ENCODE measurements at places on chromosomes 6 and 20.

DNA sequence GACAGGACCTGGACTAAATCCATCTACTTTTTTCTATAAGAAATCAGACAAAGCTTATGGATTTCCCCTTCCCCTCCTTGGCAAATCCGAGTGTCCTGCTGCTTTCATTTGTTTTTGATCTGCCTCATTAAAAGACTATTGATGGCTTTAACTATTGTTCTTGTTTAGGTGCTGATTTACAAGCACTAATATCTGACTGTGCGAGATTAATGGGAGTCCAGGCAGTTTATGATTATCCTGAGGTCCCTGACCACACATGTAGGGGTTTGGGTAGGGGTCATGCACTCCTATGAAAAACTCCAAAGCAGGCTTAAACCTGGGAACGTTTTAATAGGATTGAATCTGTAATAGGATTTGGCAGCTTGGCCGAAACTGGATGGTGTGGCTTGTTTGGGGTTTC is 317.5 kb upstream of the POU3F2 start:
- DNase-seq: no peak

GRCh38 chr6:36227379-36228228 is 31.1 kb downstream of the BRPF3 start:
- no peak for DNase-seq

- no peak for DNase-seq
These were observed 8.9 kb downstream of the PDE10A start for GRCh38 chr6:165654144-165654543.

GRCh38 chr20:62561182-62561581 is 81.1 kb upstream of the SLCO4A1 start:
- no peak for DNase-seq

DNA sequence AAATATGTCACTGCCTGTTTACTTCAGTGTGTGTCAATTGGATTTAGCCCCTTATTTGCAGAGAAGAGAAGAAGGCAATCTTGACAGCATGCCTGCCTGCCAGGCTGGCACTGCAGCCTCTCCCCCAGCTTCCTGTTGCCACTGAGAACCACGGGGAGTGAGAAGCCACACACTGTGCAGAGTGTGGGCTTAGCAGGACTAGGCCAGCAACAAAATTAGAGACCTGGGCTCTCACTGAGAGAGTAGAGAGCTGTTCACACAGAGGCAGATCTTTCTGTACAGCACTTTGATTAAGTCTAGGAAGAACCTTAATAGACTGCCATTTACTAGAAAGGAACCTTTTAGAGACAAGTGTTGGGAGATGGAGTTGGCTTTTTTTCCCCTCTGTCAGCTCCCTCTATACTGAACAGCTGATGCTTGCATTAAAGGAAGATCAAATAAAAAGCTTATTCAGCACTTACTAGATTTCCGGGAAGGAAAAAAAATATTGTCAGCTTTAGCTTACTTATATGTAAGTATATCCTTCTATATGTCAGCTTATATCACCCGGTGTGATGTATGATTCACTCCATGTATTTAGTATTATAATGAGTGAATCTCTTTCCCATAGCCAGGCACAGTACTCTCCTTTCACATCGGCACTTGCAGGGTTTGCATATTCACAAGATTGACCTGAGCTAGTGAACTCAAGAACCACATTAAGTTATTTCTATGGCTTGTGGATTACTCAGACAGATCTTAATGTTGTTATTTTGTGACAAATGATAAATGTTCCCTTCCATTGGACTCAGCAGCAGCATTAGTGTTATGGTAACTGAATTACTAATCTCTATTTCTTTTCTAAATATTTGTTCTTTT is 851.0 kb upstream of the EPHA7 start:
- no peak for DNase-seq

DNA sequence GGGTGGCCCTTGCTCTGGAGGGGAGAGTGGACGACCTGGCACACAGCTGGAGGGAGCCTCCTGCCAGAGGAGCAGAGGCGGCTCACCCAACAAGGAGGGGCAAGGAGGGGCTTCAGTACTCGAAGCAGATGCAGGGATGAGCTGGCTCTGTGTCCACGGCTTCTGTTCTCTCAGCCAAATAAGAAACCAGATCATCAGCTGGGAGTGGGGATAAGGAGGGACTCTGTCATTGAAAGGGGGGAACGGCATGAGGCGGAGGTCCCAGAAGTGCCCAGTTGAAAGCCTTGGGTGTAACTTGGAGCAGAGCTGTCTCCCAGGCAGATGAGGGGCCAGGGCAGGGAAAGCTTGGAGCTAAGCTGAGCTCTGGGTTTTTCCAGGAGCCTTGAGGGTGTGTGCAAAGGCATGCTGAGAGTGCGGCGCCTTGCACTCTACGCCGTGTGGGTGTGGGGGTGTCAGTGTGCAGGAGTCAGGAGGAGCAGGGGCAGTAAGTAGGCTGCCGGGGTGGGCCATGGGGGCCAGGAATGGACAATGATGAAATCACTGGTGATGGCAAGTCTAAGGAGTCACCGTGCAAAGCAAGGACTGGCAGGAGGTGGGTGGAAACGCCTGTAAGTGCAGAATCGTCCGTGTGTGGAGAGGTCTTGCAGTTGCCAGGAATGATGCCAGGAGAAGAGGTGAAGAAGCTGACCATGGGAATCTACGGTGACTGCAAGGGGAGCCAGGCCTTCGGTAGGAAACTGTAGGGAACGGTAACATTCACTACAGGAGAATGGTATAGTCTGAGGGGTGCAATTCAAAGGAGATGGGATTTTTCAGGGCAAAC is 85.4 kb upstream of the FOXQ1 start:
- DNase-seq: no peak

DNA sequence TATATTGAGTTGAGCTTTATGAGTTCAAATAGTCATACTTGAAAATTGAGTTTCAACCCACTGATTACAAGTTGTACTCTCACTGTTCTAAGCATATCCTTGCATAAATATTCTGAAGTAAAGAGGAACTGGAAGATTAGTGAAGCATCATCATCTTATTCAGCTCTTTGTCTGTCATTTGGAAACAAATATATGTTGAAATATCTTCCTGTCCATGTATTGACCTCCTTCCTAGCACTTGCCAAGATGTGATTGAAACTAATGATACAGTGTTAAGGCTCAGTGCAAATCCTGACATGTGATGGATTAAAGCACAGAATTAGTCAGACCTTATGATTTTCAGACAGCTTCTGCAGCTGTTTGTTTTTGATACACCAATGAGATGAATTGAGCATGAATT is 434.3 kb downstream of the TBC1D32 start:
- no peak for DNase-seq

- DNase-seq: no peak
These were observed 481.8 kb downstream of the TFAP2B start for GRCh38 chr6:51300510-51300909.

- no peak for DNase-seq
These were observed 232.6 kb downstream of the SOD2 start for GRCh38 chr6:159460476-159460875.

GRCh38 chr20:36061754-36062153 is 92.8 kb upstream of the EPB41L1 start:
- DNase-seq: no peak

DNA sequence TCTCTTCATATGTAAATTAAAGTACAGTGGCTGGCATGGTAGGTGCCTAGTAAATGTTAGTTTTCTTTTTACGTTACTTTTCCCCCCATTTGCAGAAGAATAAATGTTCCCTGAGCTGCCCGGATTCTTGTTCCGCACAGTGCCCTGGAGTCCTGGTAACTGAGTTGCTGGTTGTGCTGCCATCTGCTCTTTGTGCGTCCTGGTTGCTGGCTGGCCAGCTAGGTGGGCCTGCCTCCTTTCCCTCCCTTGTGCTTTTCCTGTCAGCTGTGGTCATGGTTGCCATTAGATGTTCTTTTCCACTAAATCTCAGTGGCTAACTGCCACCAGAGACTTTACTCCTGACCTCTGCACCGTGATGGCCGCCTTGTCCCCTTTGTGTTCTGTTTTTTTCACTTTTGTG is 28.6 kb downstream of the CEP43 start:
- no peak for DNase-seq

- no peak for DNase-seq
These were observed 41.5 kb upstream of the SRF start for GRCh38 chr6:43129434-43130194.

DNA sequence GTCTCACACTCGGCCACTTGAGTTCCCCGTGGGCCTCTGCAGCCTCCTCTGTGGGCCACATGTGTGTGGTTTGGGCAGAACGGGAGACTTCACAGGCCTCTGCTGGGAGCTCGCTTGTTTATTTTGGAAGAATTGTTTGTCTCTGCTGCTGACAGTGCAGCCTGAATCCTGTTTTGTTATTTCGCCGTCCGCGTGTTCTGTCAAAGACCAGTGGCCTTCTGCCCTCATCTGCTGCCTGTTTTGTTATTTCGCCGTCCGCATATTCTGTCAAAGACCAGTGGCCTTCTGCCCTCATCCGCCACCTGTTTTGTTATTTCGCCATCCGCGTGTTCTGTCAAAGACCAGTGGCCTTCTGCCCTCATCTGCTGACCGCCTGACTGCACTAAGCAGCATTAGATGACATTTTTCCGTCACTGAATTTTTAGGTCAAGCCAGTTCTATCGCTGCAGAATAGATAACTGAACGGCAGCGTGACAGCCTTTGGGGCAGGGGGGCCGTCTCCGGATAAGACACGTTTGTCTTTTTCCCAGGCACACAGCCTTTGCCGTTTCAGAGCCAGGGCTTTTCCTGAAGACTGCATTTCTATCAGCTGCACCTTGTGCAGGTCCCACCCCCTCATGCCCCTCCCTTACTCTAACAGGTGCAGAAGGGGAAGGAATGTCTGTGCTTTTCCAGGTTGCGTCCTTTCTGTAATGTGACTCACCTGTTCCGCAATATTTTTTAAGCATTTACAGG is 158.5 kb upstream of the AFDN start:
- DNase-seq: no peak

DNA sequence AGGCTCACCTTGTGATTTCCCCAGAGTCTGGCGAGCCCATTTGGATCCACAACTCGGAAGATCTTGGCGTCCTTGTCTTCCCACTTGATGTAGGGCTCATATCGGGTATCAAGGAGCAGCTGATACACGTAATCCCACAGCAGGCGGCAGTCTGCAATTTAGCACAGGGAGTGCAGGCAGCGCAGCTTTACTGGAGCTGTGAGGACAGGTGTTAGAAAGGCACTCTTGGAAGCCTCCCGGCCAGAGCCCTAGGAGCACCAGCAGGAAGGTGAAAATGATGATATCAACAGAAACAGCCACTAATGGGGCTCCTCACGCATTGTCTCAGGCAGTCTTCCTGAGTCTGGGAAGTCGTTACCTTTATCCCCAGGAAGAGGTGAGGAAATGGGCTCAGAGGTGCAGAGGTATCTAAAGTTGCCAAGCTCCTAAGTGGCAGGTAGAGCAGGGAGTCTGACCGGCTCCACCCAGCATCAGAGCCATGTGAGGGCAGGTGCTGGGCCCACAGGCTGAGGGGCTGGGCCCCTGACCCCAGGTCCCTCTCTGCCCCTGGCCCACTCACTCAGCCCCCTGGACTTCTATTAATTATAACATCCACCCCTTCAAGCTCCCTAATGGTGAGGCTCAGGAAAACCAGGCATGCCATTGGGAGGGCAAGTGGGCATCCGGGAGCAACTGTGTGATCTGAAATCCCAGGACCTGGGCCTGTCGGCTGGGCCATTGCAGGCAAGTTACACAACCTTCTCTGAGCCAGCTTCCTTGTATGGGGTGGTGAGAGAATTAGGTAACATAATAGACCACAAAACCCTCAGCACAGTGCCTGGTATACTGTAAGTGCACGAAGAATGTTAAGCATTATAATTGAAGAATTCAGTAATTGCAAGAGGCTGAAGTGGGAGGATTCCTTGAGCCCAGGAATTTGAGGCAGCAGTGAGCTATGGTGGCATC is 18.3 kb downstream of the ETV7 start:
- DNase-seq: no peak

GRCh38 chr6:22098601-22099031 is 198.2 kb downstream of the PRL start:
- no peak for DNase-seq

DNA sequence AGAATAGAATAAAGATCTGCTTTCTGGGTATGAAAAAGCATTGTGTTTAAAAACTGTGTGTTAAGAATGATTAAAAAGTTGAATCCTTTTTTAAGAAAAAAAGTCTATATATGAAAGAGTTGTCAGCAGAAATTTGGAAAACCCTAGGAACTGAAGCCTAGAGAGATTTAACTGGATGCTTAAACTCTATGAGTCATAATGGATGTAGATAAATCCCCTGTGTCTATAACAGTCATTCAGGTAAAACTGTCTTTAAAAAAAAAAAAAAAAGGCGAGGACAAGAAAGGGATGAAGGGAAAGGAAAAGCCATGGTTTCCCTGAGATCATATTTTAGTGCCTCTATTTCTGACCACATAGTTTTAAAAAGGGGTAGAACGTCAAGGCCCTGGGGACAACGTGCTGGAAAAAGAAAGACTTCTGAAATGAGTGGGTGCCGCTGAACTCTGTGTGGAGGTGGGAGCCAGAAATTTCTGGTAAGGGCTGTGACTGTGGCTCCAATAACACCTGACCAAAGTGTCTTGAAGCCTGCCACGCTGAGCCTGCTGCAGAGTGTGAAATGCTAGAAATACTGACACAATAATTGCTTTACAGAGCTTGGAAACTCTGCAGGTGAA is 302.6 kb upstream of the ARID1B start:
- DNase-seq: no peak

DNA sequence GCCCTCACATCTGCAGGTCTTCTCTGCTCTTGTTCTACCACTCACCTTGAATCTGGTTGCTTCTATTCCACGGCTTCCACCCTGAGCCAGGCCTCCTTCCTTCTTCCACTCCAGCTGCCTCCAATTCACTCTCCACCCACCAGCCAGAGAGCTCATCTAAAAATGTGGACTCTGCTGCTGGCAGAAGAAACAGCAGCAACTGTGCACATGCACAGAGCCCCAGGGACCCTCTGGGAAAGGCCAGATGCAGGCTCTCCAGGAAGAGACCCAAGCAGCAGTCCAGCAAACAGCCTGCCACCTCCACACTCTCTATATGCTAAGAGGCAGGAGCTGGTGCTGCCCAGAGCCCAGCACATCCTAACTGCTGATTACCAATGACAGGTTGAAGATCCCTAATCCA is 162.6 kb upstream of the TOP1 start:
- DNase-seq: no peak

DNA sequence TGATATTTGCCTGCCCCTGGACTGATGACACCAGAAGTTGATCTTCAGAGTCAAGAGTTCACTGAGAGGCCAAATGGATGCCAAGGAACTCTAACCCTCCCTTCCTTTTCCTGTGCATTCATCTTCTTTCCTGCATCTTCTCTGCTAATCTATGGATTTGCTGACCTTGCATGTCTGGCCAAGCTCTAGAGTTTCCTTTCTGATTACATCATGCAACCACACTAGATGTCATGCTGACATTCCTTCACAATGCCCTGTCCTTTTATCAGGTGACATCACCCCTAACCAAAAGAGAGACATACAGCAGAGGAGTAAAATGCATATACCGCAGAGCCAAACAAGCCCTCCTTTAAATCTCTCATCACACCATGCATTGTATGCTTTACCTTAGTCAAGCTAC is 487.6 kb downstream of the TFAP2A start:
- DNase-seq: no peak

- DNase-seq: no peak
These were observed 77.4 kb upstream of the CEP162 start for GRCh38 chr6:84304881-84305280.

- DNase-seq: no peak
These were observed 8.6 kb upstream of the MTG2 start for GRCh38 chr20:62174021-62174804.

GRCh38 chr6:14149739-14150130 is 32.2 kb downstream of the CD83 start:
- DNase-seq: no peak

All from stimulated activated CD4-positive, alpha-beta T cell treated with anti-CD3 and anti-CD28 coated beads, Interleukin-12 subunit alpha, Interleukin-12 subunit beta, amount 100 ng/mL, for 48 hours (primary cell).